ENCODE measurements at places on chromosomes 16 and 17.

- DNase-seq, result no peak
Measured at GRCh38 chr16:57380671-57381462, 8.6 kb downstream of the CX3CL1 start.

DNA sequence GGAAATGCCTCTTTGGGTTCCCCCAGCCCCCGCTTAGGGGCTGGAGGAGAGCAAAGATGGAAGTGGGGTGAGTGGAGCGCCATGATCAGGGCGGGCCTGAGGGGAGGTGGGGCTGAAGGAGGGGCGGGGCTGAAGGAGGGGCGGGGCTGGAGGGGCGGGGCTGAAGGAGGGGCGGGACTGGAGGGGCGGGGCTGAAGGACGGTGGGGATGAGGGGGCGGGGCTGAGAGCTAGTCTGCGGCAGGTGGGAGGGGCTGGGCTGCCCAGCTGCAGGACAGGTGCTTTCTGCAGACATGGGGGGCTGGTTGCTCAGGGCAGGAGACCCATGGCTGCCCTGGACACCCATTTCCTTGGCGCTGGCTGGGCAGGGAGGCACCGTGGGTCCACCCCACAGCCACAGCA lies 39.1 kb upstream of the PABPN1L start:
- no peak for DNase-seq

DNA sequence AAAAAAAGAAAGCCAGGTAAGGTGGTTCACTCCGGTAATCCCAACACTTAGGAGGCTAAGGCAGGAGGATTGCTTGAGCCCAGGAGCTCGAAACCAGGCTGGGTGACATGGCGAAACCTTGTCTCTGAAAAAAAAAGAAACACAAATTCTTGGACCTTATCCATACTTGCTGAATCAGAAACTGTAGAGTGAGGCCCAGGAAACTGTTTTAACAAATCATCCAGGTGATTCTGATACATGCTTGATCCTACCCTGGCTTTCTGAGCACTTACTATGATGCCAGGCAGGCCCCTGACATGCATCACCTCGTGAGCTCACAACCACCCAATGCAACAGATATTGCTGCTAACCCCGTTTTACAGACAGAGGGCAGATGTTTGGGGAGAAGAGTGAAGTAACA lies 4.0 kb upstream of the NAE1 start:
- no peak for DNase-seq

GRCh38 chr16:8788578-8789172 lies 8.8 kb downstream of the TMEM186 start:
- DNase-seq, result no peak

DNA sequence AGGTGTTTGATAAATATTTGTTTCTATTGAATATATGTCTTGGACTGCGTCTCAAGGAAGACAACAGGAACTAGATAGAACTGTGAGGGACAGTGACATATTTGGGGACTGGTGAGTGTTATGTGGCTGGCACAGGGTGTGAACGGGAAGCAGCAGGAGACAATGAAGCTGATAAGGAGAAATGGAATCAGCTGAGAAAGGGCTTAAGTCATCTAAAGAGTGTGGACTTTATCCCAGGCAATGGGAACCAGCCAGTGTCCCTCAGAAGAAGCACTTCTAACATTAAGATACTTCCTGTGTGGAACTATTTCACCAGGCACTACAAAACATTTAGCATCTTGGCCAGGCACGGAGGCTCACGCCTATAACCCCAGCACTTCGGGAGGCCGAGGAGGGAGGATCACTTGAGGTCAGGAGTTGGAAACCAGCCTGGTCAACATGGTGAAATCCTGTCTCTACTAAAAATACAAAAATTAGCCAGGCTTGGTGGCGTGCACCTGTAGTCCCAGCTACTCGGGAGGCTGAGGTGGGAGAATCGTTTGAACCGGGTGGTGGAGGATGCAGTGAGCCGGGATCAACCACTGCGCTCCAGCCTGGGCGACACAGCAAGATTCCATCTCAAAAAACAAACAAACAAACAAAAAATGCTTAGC lies 41.2 kb downstream of the ARHGAP17 start:
- no peak for DNase-seq

- DNase-seq, result no peak
Measured at GRCh38 chr16:84677017-84677803, 22.6 kb upstream of the USP10 start.

DNA sequence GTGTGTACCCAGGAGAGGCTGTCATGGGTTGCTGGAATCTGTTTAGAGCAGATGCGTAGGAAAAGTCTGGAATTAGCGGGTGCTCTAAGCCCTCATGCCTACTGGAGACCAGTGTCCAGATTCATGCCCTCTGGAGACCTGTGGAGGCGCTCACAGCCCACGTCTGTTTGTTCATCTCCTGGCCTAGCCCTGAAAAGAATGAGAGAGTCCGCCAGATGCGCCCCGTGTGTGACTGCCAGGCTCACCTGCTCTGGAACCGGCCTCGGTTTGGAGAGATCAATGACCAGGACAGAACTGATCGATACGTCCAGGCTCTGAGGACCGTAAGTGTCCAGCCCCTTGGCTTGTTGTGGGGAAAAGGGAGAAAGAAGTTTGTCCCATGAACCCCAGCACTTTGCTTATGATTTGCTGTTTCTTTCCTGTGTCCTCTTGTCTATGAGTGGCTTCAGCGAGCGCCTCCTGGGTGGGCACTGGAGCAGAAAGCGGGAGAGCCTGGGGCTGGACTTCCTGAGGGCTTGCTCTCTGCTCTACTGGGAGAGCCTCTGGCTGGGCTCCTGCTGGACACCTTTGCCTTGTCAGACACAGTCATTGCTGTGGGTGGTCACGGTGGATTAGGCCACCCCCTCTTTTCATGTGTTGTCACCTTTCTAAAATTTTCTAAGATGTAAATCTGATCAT lies 35.3 kb downstream of the PRMT7 start:
- no peak for DNase-seq

- no peak for DNase-seq
Measured at GRCh38 chr17:66725956-66726355, 109.0 kb upstream of the CACNG5 start.

GRCh38 chr17:6815775-6816174 lies 15.8 kb downstream of the TEKT1 start:
- DNase-seq, result no peak

DNA sequence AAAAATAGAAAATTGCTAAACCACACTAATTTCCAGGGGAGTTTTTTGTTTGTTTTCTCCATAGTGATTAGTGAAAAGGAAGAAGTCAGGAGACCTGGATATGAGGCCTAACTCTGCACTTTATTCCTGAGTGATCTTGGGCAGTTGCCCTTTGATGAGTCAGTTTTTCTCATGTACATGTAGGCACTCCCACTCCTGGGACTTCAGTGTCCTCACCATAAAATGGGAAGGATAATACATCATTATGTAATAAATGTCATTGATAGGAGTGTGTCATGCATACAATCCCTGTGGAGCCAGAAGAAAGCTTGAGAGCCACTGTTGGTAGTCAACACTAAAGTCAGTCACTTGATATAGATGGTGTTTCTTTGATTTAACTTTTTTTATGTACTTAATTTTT lies 32.5 kb downstream of the WIPF2 start:
- no peak for DNase-seq

GRCh38 chr16:28549301-28549899 lies 4.3 kb upstream of the SGF29 start:
- no peak for DNase-seq

DNA sequence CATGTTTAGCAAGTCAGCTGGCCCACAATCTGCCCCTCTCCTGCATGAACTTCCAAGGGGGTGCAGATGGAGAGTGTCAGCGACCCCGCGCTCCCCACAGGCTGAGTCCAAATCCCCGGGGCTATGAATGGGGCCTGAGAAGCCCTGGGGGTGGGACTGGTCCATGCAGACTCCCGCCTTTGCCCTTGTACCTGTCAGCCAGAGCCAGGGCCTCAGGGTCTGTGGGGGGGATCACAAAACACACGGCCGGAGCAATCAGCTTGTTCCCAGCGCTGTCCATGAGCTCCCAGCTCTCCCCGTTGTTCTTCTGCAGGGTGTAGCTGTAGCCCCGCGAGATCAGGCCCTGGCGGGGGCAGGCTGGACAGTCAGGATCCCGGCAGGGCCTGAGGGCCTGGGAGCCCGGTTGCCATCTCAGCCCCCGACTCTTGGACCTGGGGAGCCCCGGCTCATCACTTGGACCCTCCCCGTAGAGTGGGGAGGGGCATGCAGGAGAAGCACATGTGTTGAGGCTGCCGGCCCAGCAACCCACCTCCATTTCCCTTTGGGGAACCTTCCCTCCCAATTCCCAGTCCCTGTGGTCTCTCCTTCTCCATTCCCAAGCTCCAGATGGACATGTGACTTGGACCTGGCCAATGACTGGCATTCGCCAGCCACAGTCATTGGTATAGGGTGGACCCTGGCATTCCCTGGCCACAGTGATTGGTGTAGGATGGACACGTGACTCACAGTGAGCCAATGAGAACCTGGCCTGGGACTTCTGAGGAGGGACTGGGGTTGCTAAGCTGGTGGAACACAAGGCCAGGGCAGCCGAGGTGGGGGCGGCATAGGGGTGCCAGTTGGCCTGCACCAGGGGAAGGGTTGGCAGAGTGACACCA lies 42.4 kb downstream of the PPL start:
- no peak for DNase-seq
